ENCODE measurements at places on chromosomes 5 and 9.

- DNase-seq = no peak
Observed at GRCh38 chr5:9279774-9280173, 266.1 kb downstream of the SEMA5A start.

DNA sequence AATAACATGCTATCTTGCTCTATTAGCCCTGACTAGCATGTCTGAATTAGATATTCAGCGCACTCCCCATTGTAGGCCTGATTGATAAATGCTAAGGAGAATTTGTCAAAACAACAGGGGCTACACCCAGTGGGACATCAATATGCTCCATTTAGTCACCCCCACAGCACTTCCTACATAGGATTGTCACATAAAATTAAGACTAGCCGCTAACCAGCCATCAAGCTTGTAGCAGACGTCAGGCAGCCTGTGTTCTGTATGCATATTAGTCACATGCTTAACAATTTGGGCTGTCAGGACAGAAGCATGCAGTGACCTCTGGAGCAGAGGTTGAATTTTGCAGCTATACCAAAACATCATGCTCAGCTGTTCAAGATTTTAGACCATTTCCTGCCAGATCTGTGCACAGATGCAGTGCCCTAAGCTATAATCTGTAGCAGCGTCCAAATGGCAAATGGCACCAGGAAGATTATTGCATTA, 197.4 kb upstream of the ISL1 start:
- no peak for DNase-seq

GRCh38 chr5:154059039-154059430, 20.3 kb downstream of the MFAP3 start:
- DNase-seq = no peak

GRCh38 chr5:135454946-135455345, 2.8 kb upstream of the TIFAB start:
- DNase-seq = no peak

DNA sequence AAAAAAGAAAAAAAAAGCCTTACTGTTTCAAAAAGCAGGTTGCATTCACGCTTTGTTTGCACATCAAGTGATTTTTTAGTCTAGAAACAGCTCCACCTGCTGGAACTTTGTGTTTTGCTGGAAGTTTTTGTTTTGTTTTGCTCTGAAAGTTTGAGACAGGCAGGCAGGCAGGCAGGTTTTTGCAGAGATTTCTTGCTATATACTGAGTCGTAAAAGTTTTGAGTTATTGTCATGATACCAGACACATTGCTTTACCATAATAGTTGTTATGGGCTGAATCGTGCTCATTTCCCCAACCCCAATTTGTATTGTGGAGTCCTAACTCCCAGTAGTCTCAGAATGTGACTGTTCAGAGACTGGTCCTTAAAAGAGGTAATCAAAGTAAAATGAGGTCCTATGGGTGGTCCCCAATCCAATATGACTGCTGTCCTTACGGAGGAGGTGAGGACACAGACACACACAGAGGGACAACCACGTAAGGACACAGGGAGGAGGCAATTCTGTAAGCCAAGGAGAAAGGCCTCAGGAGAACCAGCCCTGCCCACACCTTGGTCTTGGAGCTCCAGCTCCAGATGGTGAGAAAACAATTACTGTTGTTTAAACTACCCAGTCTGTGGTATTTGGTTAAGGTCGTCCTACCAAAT, 20.9 kb downstream of the OR2Y1 start:
- peak; percentile 6 for DNase-seq

DNA sequence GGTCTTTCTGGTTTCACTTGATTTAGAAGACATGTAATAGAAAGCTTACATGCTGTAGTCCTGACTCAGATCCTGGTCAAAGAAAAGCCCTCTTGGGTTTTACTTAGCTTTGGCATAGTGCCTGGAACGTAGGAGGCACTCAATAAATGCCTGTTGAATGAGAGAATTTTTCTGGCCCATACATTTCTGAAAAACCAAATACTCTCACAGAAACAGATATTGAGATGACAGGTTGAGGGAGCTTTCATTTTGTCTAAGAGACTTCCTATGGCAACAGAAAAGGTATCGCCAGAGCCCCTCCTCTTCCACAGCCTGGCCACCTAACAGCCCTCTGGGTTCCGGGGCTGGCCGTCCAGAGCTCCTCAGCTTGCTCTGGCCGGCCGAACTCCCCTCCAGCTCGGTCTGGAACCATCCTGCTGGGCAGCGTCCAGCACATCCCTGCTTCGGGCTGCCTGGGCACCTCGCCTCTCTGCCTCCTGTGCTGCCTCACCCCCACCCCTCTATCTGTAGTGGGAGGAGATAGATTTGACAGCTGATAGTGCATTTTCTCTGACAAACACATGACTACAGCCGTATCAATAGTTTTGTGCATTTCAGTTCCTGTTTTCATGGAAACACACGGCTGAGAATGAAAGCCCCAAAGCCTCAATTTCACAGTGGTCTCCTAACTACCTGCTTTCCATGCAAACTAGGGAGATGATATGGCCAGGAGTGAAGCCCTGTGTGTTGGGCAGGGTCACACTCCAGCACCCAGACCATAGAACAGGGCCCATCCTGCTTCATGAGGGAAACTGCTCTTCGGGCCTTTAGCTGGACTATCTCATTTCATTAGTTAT, 1.1 kb downstream of the IL4 start:
- no peak for DNase-seq

DNA sequence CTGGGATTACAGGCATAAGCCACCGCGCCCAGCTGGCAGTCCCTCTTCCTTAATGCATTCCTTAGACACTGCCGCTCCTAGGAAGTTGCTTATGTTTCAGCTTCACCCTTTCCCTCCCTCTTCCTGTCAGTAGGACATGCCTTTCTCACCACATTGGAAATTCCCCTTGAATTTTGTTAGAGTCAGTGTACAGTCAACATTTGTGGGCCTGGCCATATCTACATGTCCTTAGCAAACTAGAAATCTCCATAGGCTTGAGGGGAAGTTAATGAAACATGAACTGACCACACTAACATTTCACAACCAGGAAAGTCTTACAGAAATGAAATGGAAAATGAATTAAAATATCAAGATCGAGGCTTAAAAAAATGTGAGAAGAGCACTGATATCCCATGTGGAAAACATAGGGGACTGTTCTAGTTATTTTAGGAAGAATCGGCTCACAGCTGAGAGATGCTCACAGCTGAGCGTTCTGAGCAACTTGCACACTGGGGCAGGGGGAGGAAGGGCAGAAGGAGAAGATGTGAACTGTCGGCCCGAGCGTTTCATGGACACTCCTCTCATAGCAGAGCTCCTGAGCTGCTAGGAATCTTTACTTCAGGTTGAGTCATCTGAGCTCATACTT, 21.1 kb upstream of the LVRN start:
- DNase-seq = no peak

Measured in stimulated activated CD8-positive, alpha-beta memory T cell treated with anti-CD3 and anti-CD28 coated beads, Interleukin-7, amount 100 ng/mL, for 4 hours (primary cell).